ENCODE measurements at places on chromosomes 5 and 9. TPM values are rescaled to one million over a fixed set of nuclear protein-coding genes. Genes with fewer than 3 reads are reported as not detected.
A peak's percentile ranks its signal among the peaks of the same experiment; 100 is the strongest.

GRCh38 chr5:168829922-168830417, 250.8 kb upstream of the PANK3 start:
- H3K4me3 ChIP-seq = no peak overlapping the region
- no peaks in the 10 kb centered on the region for H3K36me3 ChIP-seq
- no peak overlapping the region for H3K27ac ChIP-seq

GRCh38 chr5:168291964-168292785, 730 bp downstream of the WWC1 start:
- H3K27me3 ChIP-seq = peaks cover 53% of the 10 kb centered on the region
- H3K27ac ChIP-seq = peak overlapping the region; percentile 62
- peaks cover 53% of the 10 kb centered on the region for H3K4me1 ChIP-seq
- H3K36me3 ChIP-seq = no peaks in the 10 kb centered on the region
- peak overlapping the region; percentile 75 for H3K4me3 ChIP-seq
- no peak for DNase-seq

GRCh38 chr5:2651116-2651515, 100.4 kb downstream of the IRX2 start:
- no peaks in the 10 kb centered on the region for H3K4me1 ChIP-seq
- H3K27ac ChIP-seq = no peak overlapping the region
- H3K36me3 ChIP-seq = no peaks in the 10 kb centered on the region
- peaks cover 27% of the 10 kb centered on the region for H3K27me3 ChIP-seq

DNA sequence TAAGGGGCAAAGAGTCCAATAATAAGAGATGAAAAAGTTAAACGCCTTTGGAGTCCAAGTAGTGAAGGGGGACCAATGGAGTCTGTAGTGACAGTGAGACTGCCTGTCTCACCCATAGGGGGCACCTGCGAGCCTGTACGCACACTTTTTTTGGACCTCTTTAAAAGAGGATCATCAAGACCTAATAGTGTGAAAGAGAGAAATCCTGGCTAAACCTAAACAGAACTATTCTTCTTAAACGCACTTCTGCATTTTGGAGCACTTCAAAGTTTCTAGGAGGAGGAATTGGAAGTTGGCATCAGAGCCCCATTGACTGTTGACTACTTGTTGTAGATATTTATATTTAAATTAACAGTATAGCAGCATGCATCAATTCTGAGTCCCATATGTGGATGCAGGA, 636.1 kb upstream of the KLF4 start:
- no peaks in the 10 kb centered on the region for H3K4me1 ChIP-seq
- no peaks in the 10 kb centered on the region for H3K36me3 ChIP-seq
- no peak overlapping the region for H3K4me3 ChIP-seq
- no peak for DNase-seq
- no peaks in the 10 kb centered on the region for H3K27me3 ChIP-seq

Gene SPINK5
- total RNA-seq = 961 TPM

- no peak for DNase-seq
- H3K27me3 ChIP-seq = no peaks in the 10 kb centered on the region
- no peaks in the 10 kb centered on the region for H3K4me1 ChIP-seq
- H3K4me3 ChIP-seq = no peak overlapping the region
These were observed 248.6 kb upstream of the NREP start for GRCh38 chr5:112005623-112005930.

GRCh38 chr5:151021746-151022145, 1.4 kb downstream of the GPX3 start:
- H3K36me3 ChIP-seq = no peaks in the 10 kb centered on the region
- H3K27me3 ChIP-seq = no peaks in the 10 kb centered on the region
- peak overlapping the region; percentile 66 for H3K4me3 ChIP-seq
- no peak for DNase-seq
- peaks cover 97% of the 10 kb centered on the region for H3K4me1 ChIP-seq
- H3K27ac ChIP-seq = peak overlapping the region; percentile 96

GRCh38 chr9:70746760-70747159, 332.3 kb upstream of the KLF9 start:
- H3K4me1 ChIP-seq = no peaks in the 10 kb centered on the region
- H3K36me3 ChIP-seq = no peaks in the 10 kb centered on the region
- H3K27ac ChIP-seq = no peak overlapping the region

Gene SPINK1
- not detected for total RNA-seq

DNA sequence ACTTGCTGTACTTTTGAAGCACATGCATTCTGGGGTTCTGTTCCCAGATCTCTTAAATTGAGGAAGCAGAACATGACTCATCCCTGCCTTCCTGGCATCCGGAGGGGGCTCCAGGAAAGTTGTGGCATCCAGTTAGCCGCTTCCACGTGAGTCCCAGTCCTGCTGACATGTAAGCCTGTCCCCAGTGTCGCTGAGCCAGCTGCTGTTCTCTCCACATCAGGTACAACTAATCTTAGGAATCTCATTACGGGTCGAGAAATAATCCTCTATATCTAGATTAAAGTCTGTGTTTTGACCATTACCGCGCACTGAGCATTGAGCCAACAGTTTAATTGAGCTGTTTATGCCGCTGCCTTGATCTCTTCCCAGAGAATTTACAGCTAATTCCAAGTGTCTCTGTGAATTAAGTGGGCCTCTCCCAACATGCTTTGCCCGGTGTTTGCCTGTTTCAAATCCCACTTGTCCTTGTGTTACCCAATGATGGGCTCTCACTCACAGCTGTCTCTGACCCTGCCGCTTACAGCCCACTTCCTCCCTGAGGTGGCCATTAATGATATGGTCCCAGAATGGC, 10.5 kb upstream of the SHB start:
- no peak for DNase-seq
- H3K4me1 ChIP-seq = peaks cover 5% of the 10 kb centered on the region
- no peaks in the 10 kb centered on the region for H3K36me3 ChIP-seq

Gene PCDHGA4
- 0.49 TPM for total RNA-seq

GRCh38 chr5:135709208-135709575, 125.3 kb upstream of the SLC25A48 start:
- H3K27ac ChIP-seq = no peak overlapping the region
- no peaks in the 10 kb centered on the region for H3K27me3 ChIP-seq
- no peak overlapping the region for H3K4me3 ChIP-seq
- DNase-seq = no peak

DNA sequence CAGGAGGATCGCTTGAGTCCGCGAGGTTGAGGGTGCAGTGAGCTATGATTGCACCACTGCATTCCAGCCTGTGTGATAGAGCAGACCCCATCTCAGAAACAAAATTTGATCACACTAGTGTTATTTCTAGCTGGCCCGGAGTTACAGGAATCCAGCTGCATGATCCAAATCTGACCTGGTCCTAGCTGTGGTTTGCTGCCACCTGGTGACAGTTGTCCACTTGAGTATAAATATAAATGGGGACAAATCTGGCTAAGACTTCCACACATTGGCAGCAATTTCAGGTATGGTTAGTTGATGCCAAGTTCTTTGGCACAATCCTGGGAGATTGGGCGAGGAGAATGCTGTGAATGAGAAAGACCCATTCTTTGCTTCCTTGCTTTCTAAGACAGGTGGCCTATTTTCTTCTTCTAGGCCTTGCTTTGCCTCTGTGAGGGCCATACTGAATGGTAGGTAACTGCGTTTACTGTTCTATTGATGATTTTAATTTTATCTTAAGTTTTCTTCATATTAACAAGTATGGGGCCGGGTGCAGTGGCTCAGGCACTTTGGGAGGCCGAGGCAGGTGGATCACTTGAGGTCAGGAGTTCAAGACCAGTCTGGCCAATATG, 35.4 kb downstream of the UBE2R2 start:
- H3K4me1 ChIP-seq = peaks cover 57% of the 10 kb centered on the region
- H3K4me3 ChIP-seq = no peak overlapping the region
- no peaks in the 10 kb centered on the region for H3K27me3 ChIP-seq

- no peak for DNase-seq
- H3K27me3 ChIP-seq = no peaks in the 10 kb centered on the region
- H3K4me1 ChIP-seq = peaks cover under 1% of the 10 kb centered on the region
These were observed 56.4 kb upstream of the N4BP3 start for GRCh38 chr5:178056935-178057334.

Gene AFAP1L1
- total RNA-seq = 2.8 TPM

- no peaks in the 10 kb centered on the region for H3K36me3 ChIP-seq
- H3K27ac ChIP-seq = no peak overlapping the region
- H3K4me3 ChIP-seq = no peak overlapping the region
- DNase-seq = no peak
These were observed 5.4 kb downstream of the PCAT7 start for GRCh38 chr9:94560237-94560636.

GRCh38 chr5:59575648-59576445, 317.7 kb downstream of the PDE4D start:
- no peaks in the 10 kb centered on the region for H3K36me3 ChIP-seq
- H3K27ac ChIP-seq = no peak overlapping the region
- DNase-seq = no peak
- H3K27me3 ChIP-seq = no peaks in the 10 kb centered on the region
- no peaks in the 10 kb centered on the region for H3K4me1 ChIP-seq
- no peak overlapping the region for H3K4me3 ChIP-seq

- peaks cover 40% of the 10 kb centered on the region for H3K4me1 ChIP-seq
- DNase-seq = no peak
- H3K27ac ChIP-seq = no peak overlapping the region
- H3K27me3 ChIP-seq = no peaks in the 10 kb centered on the region
- H3K4me3 ChIP-seq = no peak overlapping the region
These were observed 93.0 kb downstream of the PRDM6 start for GRCh38 chr5:123182072-123182471.

DNA sequence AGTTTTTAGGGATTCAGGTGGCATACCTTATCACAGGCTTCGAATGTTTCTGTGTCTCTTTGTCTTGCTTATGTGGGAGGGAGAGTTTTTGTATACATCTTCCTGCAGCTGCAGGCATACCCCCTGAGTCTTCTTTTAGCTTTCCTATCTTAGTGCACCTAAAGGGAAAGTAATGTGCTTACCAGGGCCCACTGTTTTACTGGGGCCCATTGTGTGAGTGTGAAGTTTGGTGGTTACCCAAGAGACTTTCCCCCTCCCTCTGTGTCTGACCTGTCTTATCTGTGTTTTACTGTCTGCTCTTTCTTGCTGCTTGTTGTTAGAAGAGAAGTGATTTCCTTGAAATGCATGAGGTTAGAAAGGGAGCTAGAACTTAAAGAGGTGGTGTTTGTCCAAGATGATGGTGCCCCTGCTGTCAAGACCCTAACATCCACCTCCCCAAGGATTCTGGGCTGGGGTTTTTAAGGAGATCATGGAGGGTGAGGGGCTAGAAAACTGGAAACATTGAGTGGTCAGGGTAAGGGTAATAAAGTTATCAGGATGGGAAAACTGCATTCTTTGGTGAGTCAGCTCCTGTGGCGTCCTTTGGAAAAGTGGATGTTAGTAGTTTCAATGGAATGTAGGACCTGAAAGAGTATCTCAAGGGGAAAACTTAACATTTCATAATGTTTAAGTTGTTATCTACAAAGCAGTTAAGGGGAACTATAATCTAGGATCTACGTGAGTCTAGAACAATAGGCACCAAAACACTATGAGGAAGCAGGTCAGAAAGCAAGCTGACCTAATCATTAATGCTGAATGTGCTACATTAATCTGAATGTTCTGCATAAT, 583.5 kb upstream of the TUSC1 start:
- DNase-seq = no peak
- H3K4me3 ChIP-seq = no peak overlapping the region
- H3K4me1 ChIP-seq = no peaks in the 10 kb centered on the region
- H3K27ac ChIP-seq = no peak overlapping the region
- H3K27me3 ChIP-seq = no peaks in the 10 kb centered on the region

- H3K4me3 ChIP-seq = no peak overlapping the region
- no peak overlapping the region for H3K27ac ChIP-seq
- H3K36me3 ChIP-seq = no peaks in the 10 kb centered on the region
- peaks cover 22% of the 10 kb centered on the region for H3K4me1 ChIP-seq
- DNase-seq = no peak
These were observed 40.8 kb upstream of the GNPDA1 start for GRCh38 chr5:142053426-142054151.

- H3K4me1 ChIP-seq = peaks cover 8% of the 10 kb centered on the region
- DNase-seq = no peak
- no peak overlapping the region for H3K4me3 ChIP-seq
- no peaks in the 10 kb centered on the region for H3K27me3 ChIP-seq
These were observed 94.4 kb upstream of the IL6ST start for GRCh38 chr5:56088967-56089829.

Gene PFN3
- not detected for total RNA-seq

- peaks cover 83% of the 10 kb centered on the region for H3K4me1 ChIP-seq
- no peaks in the 10 kb centered on the region for H3K27me3 ChIP-seq
- H3K4me3 ChIP-seq = no peak overlapping the region
- H3K36me3 ChIP-seq = no peaks in the 10 kb centered on the region
These were observed 9.4 kb upstream of the NDST1 start for GRCh38 chr5:150498501-150498900.

- H3K4me1 ChIP-seq = peaks cover 3% of the 10 kb centered on the region
- H3K4me3 ChIP-seq = no peak overlapping the region
- DNase-seq = no peak
- H3K27me3 ChIP-seq = no peaks in the 10 kb centered on the region
These were observed 18.3 kb downstream of the ASPN start for GRCh38 chr9:92463984-92464383.

DNA sequence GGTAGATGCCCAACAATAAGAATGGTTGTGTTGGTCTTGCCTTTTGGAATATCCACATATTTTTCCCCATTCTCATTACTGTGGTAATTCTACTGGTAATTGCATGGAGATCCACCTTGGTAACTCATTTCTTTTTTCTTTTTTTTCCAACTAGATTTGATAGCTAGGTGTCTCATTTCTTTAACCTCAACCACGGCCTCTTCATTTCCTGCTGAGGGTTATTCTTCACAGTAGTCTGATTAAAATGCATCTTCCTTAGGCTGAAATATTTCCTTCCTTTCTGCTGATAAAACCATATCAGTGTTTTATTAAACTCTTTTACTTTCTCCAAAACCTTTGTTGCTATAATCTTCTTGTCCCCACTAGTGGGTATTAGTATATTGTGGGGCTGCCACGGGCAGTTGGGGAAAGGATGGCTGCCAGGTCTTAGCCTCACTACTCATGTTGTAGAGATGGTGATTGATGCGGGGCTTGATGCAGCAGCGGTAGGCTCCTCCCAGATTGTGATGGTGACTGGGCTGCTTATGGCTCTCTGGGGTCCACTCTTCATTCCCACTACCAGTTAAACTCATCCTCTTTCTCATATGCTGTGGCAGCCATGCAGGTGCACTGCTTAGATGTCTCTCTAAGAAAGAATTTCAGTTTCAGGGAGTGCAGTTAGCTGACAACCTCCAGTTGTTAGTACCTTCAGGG, 35.9 kb downstream of the KIF2A start:
- no peak overlapping the region for H3K27ac ChIP-seq
- H3K36me3 ChIP-seq = no peaks in the 10 kb centered on the region
- H3K4me3 ChIP-seq = no peak overlapping the region
- H3K4me1 ChIP-seq = peaks cover 2% of the 10 kb centered on the region
- no peaks in the 10 kb centered on the region for H3K27me3 ChIP-seq
- DNase-seq = no peak

DNA sequence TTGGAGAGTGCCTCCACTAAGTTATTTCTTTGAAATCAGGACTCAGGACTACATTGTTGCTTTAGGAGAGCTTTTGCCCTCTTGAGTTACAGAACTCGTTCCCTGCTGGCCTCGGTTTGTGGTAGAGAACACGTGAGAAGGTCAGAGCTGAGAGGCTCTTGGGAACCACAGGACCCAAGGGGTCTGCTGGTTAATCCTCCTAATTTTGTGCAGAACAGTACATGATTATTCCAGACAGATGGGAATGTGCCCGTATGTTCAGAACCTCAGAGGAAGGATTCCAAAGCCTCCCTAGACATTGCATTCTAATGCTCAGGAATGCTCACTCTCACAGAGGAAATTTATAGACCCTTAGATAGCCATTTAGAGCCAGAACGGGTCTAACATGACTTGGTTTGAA, 25.2 kb upstream of the BASP1 start:
- no peak for DNase-seq
- no peaks in the 10 kb centered on the region for H3K27me3 ChIP-seq
- H3K4me3 ChIP-seq = no peak overlapping the region
- no peak overlapping the region for H3K27ac ChIP-seq
